ENCODE measurements at places on chromosomes 4 and X.

DNA sequence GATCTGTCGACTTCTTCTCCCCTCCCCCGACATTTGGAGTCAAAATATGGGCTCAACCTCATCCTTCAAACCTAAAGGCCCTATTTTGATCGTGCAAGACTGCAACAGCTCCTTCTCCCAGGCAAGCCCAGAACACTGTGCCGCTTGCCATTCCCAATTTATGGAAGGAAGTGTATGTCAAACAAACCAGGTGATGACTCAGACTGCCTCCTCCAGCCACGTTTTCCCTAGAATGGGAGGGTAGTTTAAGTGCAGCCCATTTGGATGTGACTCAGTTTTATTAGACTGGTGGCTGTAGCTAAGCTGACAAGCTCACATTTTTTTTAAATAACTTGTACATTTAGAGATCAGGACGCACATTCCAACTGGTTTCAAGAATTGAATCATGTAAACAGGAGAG is 570.4 kb upstream of the DIPK2B start:
- no peak for DNase-seq

- no peak for DNase-seq
Measured at GRCh38 chrX:11953615-11954014, 184.7 kb upstream of the FRMPD4 start.

- no peak for DNase-seq
Measured at GRCh38 chr4:52173470-52174045, 122.5 kb downstream of the SPATA18 start.

GRCh38 chrX:18457000-18457399 is 31.6 kb downstream of the CDKL5 start:
- no peak for DNase-seq

DNA sequence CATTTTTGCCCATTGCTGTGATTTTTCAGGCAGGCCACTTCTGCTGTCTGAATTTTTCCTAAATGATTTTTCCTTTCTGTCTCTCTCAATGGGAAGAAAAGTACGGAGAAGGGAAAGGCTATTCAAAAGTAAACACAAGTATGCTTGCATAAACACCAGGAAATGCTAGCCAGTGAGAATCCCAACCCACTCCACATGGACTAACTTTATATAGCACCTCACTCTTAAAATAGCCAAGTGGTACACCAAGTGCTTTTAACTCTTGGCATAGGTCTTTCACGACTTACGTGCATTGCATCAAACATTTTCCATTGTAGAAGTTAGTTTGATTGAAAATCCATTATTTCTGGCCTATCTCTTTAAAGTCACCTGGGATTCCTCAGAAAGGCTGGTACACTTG is 178.9 kb upstream of the SPANXN1 start:
- no peak for DNase-seq

Measured in NCI-H1930 (cell line).